Smooth muscle cell of the pulmonary artery (primary cell): ENCODE measurements at places on chromosomes 12 and 14. TPM values are rescaled to one million over a fixed set of nuclear protein-coding genes. Genes with fewer than 3 reads are reported as not detected.

SOAT2 gene
- total RNA-seq = not detected in 2 replicates

GPR137C gene
- total RNA-seq = 0.33 and 0.39 TPM in 2 replicates

SERPINA4 gene
- not detected in 2 replicates for total RNA-seq

CLEC9A gene
- total RNA-seq = not detected in 2 replicates

FOXN4 gene
- total RNA-seq = not detected in 2 replicates

HOXC6 gene
- total RNA-seq = 0.56 and 2.3 TPM in 2 replicates

TOMM20L gene
- not detected in 2 replicates for total RNA-seq
